NB4 (cell line): ENCODE measurements at places on chromosomes 1 and 21.

- no peak for DNase-seq
These were observed 147.7 kb downstream of the NTPCR start for GRCh38 chr1:233097959-233098580.

DNA sequence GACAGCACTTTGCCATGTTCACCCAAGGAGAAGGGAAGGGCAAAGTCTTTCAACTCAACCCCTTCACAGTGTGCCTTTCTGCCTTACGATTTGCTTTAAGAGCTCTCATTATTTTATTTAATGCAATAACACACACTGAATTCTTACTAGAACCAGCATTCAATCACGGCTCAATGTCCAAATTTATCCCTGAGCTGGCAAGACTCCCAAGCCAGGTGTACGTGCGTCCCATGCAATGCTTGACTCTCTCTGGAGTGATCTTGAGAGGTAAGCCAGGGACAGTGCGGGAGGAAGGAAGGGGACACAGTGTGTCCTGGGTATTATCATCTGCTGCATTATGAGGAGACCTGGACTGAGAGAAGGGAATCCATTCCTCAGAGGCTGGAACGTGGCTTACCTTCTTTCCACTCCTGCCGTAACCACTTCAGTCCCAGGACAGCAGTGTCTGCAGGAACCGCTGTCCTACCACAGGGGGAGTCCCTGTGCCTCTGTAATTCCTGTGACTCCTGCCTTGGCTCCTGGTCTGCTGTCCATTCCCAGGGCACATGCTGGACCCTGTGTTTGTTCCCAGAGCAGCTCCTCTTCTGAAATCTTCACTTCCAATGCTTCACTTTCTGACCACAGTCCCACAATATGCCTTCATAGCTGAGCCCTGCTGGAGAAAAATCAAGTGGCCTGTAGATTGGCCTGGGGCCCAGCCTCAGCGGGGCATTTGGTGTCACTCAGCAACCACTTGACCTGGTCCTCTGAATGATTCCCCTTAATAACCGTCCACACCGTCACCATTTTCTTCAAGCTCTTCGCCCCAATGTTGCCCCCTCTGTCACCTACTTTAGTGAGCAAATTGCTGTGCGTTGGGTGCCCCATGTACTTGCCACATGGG is 28.6 kb upstream of the STUM start:
- DNase-seq: no peak

DNA sequence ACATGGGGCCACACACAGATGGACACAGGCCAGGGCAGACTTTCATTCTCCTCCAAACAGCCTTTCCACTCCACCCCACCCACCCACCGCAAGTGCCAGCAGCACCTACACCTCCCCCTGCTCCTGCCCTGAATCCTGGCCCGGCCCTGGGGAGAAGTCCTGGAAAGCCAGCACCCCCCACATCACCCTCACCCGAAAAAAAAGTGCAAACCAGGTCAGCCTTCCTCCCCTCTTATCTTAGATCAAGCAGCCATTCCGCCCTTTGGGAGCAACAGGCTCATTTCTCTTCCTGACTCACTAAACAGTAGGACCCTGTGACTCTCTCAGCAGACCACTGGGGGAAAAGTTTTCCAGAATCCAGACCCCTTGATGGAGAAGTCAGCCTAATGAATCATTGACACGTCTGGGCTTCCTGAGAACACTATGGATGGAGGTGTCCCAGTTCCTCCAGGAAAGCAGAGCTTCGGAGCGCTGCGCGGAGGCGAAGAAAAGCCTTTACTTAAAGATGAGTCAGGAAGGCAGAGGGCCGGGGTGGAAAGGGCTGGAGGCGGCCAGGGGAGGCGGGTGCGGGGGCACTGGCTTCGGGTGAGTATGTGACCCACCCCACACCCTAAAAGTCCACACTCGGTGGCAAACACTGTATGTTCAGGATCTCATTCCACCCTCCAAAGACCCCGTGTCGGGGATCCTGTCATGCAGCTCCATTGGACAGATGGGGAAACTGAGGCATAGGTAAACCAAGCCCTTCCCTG is 588.7 kb downstream of the MATN1 start:
- no peak for DNase-seq

DNA sequence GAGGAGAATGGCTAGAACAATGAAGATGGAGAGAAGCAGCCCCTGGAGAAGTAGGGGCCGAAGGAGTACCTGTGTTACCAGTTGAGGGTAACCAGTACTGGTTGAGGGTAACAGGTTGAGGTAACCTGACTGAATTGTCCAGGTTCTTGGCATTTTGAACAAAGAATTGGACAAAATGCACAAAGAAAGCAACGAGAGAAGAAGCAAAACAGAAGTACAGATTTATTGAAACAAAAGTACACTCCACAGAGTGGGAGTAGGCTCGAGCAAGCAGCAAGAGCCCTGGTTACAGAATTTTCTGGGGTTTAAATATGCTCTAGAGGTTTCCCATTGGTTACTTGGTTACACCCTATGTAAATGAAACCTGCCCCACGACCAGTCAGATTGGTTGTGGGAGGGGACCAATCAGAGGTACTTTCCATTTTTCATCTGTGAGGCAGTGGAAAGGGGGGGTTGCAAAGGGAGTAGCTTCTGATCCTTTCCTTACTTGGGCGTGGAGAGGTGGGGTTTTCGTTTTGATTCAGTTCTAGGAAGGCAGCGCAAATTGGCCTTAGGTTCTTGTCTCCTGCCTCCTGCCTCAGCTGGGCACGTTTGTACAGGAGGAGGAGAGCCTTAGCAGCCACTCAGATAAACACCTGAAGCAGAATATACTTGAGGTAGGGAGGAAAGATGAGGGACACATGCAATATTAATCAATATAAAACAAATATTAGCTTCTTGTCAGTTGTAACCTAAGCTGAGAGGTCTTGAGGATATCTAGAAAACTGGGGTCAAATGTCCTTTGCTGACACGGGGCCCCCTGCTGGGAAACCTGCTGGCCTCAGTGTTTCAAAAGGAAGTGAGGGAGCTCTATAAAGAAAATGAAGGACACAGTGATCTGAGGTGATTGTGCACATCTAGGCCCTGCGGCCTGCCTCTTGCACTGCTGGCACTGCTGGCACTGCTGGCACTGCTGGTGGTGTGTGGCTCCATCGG is 14.3 kb upstream of the LSM10 start:
- DNase-seq: peak; percentile 79

GRCh38 chr1:61081144-61081685 is 1.1 kb upstream of the NFIA start:
- no peak for DNase-seq

GRCh38 chr1:14930247-14930965 is 223.1 kb upstream of the TMEM51 start:
- no peak for DNase-seq

- no peak for DNase-seq
These were observed 84.5 kb upstream of the BCL10 start for GRCh38 chr1:85360730-85361493.

- no peak for DNase-seq
These were observed 48.1 kb upstream of the CD46 start for GRCh38 chr1:207703712-207704111.

DNA sequence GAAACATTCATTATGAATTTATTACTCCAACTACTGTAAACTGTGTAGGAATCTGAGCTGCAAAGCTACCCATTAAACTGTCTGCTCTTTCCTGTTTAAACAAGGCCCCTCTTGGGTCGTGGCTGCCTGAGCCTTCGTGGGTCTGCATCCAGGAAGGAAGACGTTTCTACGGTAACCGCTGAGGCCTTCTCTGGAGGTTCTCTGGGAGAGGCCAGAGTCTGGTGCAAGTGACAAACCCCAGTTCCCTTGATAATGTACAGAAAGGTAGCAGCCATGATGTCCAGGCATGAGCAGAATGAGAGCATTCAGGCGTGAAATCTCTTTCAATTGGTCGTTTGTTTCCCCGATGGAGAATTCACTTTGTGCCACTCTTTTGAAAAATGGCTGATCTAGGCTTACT is 350.2 kb downstream of the PLPP3 start:
- DNase-seq: no peak

DNA sequence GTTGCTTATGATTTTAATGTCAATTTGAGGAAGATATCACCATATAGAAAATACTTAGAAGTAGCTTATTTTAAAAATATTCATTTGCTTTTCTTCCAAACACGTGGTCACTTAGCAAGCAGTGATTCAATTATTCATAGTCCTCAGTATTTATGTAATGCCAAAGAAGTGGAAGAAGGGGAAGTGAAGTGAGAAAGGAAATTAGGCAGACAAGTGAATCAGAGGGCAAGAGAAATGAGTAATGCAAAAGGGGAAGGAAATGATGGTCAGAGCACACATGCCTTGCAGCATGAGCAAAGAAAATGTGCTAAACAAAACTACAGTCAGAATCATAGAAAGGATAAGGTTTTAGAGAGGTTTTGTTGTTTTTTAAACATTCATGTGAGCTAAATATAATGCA is 31.8 kb downstream of the SDCCAG8 start:
- peak; percentile 91 for DNase-seq

DNA sequence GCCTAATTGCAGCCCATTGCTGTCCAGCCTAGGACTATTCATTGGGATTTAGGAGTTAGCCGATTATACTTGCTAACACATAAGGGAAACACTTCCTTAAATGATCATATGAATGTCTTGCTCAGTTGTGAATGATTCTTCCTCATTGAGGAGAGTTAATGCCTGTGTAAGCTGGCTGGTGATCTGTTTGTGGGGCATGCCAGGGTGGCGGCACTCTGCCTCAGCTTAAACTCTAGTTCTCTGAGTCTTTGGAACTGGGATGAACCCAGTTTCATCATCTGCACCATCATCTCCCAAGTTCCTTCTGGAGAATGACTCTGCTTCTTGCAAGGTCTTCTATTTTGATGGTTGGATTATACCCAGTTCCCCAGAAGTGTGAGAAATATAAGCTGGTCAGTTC is 23.9 kb upstream of the SLAMF6 start:
- peak; percentile 58 for DNase-seq

DNA sequence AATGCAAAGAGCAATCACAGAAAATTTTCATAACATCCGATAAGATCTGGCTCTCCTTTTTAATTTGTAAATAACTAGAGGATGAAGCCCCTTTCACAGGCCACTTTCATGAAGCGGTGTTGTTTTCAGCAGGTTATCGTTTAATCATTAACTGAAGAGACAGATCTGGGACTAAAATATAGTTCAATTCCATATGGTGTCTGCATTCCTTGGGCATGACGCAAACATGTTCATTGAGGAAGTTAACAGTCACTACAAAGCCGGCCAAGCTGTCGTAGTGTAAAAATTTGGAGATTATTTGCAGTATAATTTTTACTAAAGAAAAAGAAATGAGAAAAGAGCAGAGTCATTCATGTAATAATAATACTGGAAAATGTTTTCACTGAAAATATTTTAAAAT is 565.2 kb upstream of the ADAMTS5 start:
- DNase-seq: no peak

GRCh38 chr1:154802336-154802969 is 67.6 kb downstream of the KCNN3 start:
- DNase-seq: no peak

DNA sequence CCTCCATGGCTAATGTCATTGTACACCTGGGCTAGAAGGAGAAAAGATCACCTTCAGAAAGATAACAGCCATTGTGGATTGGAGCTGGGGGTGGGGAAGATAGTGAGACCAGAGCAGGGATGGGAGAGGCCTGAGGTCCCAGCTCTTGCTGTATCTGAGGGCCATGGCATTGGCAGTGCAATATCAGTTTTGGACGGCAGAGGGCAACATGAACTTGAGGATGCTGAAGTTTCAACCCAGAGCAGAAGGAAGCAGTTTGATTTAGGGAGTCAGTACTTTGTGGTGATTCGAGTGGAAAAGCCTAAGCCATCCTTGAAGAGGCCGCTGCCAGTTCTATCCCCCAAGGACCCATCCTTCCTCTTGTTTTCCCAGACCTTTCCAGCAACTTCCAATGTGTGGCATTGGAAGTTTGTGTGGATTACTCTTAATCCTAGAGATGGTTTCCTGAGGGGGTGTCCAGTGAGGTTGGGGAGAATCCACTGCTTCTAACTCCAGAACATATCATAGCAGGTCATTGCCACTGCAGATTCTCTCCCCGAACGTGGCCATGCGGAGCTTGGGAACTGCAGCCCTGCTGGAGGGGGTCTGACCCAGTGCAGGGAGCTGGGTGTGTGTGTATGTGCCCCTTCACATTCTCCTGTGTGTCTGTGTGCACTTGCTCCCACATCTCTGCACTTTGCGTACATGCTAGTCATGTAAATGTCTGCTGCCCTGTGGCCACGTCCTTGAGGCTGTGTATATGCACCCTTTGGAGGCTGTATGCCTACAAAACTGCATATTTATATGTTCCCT is 24.1 kb downstream of the SLC26A9 start:
- DNase-seq: peak; percentile 82

DNA sequence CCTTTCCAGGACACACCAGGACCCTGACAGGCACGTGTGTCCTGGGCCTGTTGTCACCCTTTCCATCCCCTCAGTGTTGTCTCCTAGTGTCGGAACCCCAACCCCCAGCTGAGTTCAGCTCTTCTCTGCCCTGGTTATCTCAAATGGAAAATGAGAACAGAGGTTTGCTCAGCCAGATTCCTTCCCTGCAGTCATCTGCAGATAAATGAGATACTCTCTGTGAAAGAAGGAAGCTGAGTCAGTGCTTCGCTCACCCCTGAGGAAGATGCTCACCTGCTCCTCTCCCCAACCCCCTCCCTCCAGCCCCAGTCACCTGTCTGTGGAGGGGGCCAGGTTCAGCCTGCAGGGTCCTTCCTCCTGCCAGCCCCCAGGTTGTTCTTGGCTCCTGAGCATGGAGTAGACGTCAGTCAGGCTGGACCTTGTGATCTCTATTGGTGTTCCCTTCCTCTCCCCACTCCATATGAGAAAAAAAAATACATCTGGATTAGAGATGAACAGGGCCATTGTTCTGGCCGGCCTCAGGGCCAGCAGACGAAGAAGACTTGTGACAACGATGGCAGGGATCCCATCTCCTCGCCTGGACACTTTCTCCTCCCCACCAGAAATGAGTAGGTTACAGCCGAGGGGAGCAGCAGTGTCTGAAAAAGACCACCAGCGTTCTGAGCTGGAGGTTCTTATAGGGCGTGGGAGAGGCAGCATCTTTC is 20.9 kb downstream of the PHGDH start:
- no peak for DNase-seq

DNA sequence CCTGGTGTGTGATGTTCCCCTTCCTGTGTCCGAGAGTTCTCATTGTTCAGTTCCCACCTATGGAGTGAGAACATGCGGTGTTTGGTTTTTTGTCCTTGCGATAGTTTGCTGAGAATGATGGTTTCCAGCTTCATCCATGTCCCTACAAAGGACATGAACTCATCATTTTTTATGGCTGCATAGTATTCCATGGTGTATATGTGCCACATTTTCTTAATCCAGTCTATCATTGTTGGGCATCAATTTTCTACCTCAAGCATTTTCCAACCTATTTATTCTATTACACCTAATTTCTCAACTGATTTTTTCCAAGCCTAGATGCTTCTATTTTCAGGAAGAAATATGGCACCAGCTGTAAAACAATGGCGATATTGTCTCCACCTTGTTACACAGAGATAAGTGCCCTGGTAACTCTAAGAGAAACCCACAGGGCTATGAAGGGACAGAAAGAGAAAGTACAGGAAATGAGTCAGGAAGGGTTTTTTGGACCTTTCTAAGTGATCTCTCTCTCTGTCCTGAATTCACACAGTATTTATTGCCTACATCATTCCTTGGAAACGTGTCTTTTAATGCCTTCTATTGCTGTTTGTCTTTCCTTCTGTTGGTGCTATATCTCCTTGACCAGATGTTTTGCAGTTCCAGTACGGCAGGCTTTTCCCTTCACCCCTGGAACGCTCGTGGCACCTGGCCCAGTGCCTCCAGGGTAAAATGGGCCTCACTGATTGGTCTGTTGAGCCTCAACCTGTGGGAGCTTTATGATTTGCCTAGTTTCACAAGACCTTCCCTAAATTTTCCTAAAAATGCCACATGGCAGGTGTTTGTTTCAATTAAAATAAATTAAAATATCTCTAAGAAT is 14.6 kb upstream of the JAK1 start:
- DNase-seq: no peak
